ENCODE measurements at places on chromosomes 7 and 10.

GRCh38 chr10:77223526-77224460, 413.8 kb downstream of the KCNMA1 start:
- DNase-seq, result no peak

- no peak for DNase-seq
These were observed 2.4 kb downstream of the NKX2-3 start for GRCh38 chr10:99534939-99535763.

GRCh38 chr7:159076333-159076732, 68.3 kb downstream of the VIPR2 start:
- no peak for DNase-seq

GRCh38 chr7:28115261-28115660, 65.3 kb downstream of the JAZF1 start:
- DNase-seq, result no peak

DNA sequence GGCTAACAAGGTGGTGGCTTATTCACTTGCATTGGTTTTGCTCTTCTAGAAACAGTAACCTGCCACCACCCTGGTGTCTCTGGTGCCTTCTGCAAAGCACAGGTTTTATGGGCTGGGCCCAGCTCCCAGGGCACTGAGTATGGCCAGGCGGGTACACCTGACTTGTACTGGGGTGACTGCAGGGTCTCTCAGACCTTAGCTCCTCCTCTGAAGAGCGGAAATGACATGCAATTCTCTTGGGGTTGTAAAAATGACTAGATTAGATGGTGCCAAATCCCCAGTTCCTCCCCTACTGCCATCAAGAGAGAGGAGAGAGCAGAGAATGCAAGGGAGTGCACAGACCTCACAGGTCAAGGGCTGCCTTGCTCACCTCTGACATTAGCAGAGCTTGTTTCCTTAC, 14.7 kb downstream of the ESYT2 start:
- DNase-seq, result peak; percentile 37

DNA sequence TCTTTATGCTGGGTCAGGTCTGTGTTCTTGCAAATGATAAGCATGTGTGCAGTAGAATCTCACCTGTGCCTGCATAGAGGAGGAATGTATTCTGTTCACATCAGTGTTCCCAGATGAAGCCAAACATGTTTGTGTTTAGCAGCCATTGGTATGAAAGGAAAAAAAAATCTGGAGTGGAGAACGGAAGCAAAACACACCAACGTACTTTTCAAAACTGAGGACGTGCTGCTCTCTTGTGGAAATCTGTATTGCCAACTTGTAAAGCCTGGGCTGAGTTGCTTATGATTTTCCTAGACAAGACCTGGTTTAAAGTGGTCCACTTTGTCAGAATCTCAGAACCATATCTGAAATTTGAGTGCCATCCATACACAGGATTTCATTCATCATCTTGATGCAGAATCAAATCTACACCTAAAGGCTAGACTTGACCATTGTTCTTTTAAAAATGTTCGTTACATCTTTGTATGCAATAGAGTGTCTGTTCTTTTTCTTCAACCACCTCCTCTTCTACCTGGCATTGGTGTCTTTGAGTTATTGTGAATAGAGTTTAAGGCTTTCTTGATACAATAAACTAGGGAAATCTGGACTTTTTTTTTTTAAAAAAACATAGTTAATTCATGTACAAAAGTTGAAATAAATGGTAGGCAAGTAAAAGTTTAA, 367.7 kb downstream of the PHF14 start:
- no peak for DNase-seq

- DNase-seq, result no peak
These were observed 126.4 kb upstream of the DKK1 start for GRCh38 chr10:52187521-52188258.

- DNase-seq, result peak; percentile 18
These were observed 521 bp downstream of the LIMK1 start for GRCh38 chr7:74083928-74084721.

- DNase-seq, result no peak
These were observed 199.5 kb downstream of the LRRN3 start for GRCh38 chr7:111290419-111290818.
